ENCODE measurements at places on chromosomes 3 and 15.

- no peak for DNase-seq
These were observed 104.0 kb downstream of the CYP19A1 start for GRCh38 chr15:51234176-51234927.

DNA sequence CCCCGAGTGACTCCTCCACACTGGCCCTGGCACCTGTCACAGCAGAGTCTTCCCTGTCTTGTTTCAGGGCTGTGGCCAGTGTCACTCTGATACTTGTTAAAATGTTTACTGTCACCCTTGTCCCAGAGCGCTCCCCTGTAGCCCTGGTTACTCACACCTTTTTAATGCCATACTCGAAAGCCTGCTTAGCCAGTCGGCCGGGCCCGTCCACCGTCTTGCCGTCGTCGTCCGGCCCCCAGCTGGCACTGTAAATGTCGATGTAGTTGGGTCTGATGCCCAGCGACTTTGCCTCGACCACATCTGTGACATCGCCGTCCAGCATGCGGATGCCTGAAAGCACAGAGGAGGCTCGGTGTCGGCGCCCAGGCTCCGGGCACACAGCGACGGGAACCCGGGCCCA, 91.3 kb downstream of the PCSK6 start:
- no peak for DNase-seq

DNA sequence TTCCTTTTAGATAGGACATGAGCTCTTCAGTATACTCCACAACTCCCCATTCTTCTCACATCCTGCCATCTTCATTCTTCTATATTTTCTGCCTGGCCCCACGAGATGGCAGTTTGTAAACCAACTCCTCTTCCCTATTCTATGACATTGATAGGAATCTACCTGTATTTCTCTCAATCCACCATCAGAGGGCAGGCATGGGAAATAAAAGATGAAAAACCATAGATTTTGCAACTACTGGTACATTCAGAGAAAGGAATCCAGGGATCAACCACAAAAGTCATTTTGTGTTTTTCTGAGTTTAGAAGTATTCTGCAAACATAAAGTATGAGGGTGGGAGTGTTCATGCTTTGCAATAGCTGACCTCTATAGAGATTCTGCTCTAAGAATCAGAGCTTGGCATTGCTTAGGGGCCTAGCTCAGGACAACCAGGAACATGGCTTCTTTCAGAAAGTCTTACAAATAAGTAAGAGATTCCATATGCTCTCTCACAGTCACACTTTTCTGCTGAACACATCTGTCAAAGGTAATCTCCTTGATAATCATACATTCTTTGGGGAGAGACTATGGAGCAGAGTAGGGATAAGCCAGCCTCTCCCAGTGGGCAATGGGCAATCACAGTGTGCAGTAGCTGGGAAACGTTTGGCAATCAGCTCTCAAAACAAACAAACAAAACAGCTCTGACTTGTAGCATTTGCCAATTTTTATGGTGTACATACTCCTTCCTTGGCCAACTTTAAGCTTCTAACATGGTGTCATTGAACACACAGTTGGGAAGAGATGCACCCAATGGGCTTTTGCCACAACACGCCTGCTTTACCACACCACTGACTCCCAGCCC, 43.1 kb upstream of the SLC25A36 start:
- no peak for DNase-seq

GRCh38 chr3:71310359-71310979, 273.1 kb downstream of the FOXP1 start:
- no peak for DNase-seq

DNA sequence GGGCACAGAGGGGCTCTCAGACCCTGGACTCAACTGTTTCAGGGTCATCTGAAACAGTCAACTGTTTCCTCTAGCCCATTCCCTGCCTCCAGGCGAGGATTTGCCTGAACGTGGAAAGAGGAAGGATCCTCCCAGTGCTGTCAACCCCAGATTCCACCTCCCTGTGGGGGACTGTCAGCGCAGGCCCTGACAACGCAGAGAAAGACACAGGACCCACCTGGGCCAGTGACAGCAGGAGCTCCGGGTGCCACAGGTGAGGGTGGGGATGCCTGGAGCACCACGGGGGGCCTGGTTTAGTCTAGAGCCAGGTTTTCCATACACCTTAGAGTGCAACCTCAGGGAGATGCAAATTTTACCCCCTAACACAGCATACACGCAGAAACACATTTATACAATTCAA, 19.5 kb upstream of the LAMP3 start:
- no peak for DNase-seq

GRCh38 chr3:48835650-48836366, 11.9 kb downstream of the PRKAR2A start:
- DNase-seq: no peak

GRCh38 chr3:25447925-25448324, 19.9 kb downstream of the RARB start:
- no peak for DNase-seq
